Smooth muscle cell of bladder (primary cell): ENCODE measurements at places on chromosomes 1 and 21. TPM values are rescaled to one million over a fixed set of nuclear protein-coding genes. Genes with fewer than 3 reads are reported as not detected.

The B3GALT2 gene
- 0.18 and 0.57 TPM in 2 replicates for total RNA-seq

The NUP210L gene
- total RNA-seq: under 0.01 and 0.18 TPM in 2 replicates

The ZNF683 gene
- not detected in 2 replicates for total RNA-seq

The SMAP2 gene
- total RNA-seq: 12.3 and 15.9 TPM in 2 replicates

The PLA2G2D gene
- total RNA-seq: not detected in 2 replicates

The TNFRSF9 gene
- total RNA-seq: 0.14 and 0.18 TPM in 2 replicates

The OR6K3 gene
- total RNA-seq: not detected in 2 replicates

The F13B gene
- not detected in 2 replicates for total RNA-seq

The MANEAL gene
- 0.28 and 0.46 TPM in 2 replicates for total RNA-seq

The C2CD4D gene
- total RNA-seq: not detected in 2 replicates

The CELA3A gene
- total RNA-seq: not detected in 2 replicates

The TSPAN1 gene
- total RNA-seq: 0.14 and 0.46 TPM in 2 replicates

The NR1I3 gene
- not detected in 2 replicates for total RNA-seq

The LCE1C gene
- total RNA-seq: not detected in 2 replicates

The BCL2L15 gene
- total RNA-seq: 0.09 and 0.14 TPM in 2 replicates

The OR10Z1 gene
- not detected in 2 replicates for total RNA-seq

The CCDC185 gene
- total RNA-seq: not detected in 2 replicates

The HSPB7 gene
- 3.8 and 14.5 TPM in 2 replicates for total RNA-seq

The FTCD gene
- 0.14 and 0.55 TPM in 2 replicates for total RNA-seq

The CDCA8 gene
- total RNA-seq: 0.74 and 1.00 TPM in 2 replicates

The LCA5L gene
- total RNA-seq: 1.6 and 1.8 TPM in 2 replicates

The RGS1 gene
- total RNA-seq: not detected in 2 replicates

The HENMT1 gene
- total RNA-seq: 1.8 and 2.3 TPM in 2 replicates

The CELF3 gene
- not detected in 2 replicates for total RNA-seq

The NUF2 gene
- total RNA-seq: 0.92 and 1.3 TPM in 2 replicates

The FABP3 gene
- total RNA-seq: 58.3 and 116 TPM in 2 replicates

The SYCP1 gene
- not detected in 2 replicates for total RNA-seq

The FBXO2 gene
- 1.7 and 2.8 TPM in 2 replicates for total RNA-seq

The KCNA3 gene
- 0.14 and 0.18 TPM in 2 replicates for total RNA-seq

The DARS2 gene
- total RNA-seq: 9.5 and 12.0 TPM in 2 replicates

The NPPA gene
- total RNA-seq: not detected in 2 replicates

The APH1A gene
- 92.0 and 110 TPM in 2 replicates for total RNA-seq

The CCDC181 gene
- total RNA-seq: 0.09 and 0.14 TPM in 2 replicates

The CD1D gene
- total RNA-seq: 5.3 and 8.0 TPM in 2 replicates

The NPHS2 gene
- total RNA-seq: not detected in 2 replicates
